Thyroid gland (tissue), 4 donors: ENCODE measurements at places on chromosomes 12 and 14. TPM values are rescaled to one million over a fixed set of nuclear protein-coding genes. Genes with fewer than 3 reads are reported as not detected.
A peak's percentile ranks its signal among the peaks of the same experiment; 100 is the strongest.

DNA sequence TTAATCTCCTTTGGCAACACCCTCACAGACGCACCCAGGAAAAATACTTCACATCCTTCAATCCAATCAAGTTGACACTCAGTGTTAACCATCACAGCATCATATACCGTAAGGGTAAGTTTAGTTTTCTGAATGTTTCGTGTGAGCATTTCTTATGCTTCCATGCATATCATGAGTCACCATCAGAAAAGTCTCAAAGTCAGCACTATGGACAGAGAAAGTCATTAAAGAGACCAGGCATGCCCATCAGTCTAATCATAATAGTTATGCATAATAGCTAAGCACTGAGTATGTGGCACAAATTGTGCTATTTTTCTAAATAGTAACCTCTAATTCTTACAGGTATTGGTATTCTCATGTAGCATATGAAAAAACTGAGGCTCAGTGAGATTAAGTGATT is 158.8 kb upstream of the PRMT8 start:
- H3K4me1 ChIP-seq = peaks cover 8% of the 10 kb centered on the region
- no peak overlapping the region for H3K4me3 ChIP-seq
- no peak overlapping the region for H3K27ac ChIP-seq

GRCh38 chr14:31961896-31962295 is 115.2 kb upstream of the ARHGAP5 start:
- H3K27ac ChIP-seq = no peak overlapping the region
- no peaks in the 10 kb centered on the region for H3K27me3 ChIP-seq
- no peaks in the 10 kb centered on the region for H3K4me1 ChIP-seq
- H3K36me3 ChIP-seq = no peaks in the 10 kb centered on the region

The KRT7 gene
- total RNA-seq = 566 TPM

- peak; percentile 37 for DNase-seq
These were observed 58.0 kb downstream of the OVCH1 start for GRCh38 chr12:29439506-29439905.

The NEDD1 gene
- total RNA-seq = 27.7 TPM

GRCh38 chr12:94133964-94134795 is 14.2 kb upstream of the PLXNC1 start:
- no peaks in the 10 kb centered on the region for H3K27me3 ChIP-seq
- no peaks in the 10 kb centered on the region for H3K4me1 ChIP-seq
- DNase-seq = no peak

The TMEM253 gene
- not detected for total RNA-seq

DNA sequence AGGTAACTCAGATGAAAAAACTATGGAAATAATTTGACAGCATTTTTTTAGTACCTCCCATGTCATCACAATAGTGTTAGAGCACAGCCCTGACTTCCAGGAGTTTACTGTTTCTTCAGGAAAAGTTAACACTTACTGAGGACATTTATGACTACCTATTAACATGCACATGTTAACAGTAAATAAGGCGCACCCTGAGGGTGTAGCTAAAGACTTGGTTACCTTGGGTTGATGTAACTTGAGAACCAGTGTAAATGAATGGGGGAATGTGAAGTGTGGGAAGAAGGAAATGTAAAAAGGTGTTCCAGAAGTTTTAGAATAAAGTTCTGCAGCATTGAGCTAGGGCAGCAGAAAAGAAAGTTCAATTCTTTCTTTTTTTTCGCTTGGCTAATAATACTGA is 366.2 kb downstream of the EGLN3 start:
- no peak for DNase-seq
- H3K27me3 ChIP-seq = no peaks in the 10 kb centered on the region
- H3K4me3 ChIP-seq = no peak overlapping the region
- H3K36me3 ChIP-seq = no peaks in the 10 kb centered on the region
- H3K27ac ChIP-seq = no peak overlapping the region

DNA sequence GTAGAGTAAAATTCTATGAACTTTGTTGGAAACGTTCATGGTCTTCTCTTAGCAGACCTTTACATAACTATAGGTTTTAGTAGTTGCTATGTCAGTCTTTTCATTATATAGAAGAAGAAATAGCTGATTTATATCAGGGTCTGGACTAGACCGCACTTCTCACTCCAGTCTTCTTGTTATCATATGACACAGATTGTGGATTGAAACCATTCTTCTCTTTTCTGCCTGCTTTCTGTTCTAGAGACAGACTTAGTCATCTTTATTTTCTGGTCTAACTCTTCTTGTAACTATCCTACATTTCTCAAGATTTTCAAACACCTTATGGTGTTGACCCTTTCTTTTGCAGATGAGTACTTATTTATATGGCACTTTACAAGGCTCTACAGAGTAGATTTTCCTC is 55.7 kb downstream of the PCNX1 start:
- H3K27ac ChIP-seq = no peak overlapping the region
- DNase-seq = no peak
- no peak overlapping the region for H3K4me3 ChIP-seq
- H3K27me3 ChIP-seq = no peaks in the 10 kb centered on the region

The ARHGDIB gene
- total RNA-seq = 62.9 TPM

- H3K27me3 ChIP-seq = no peaks in the 10 kb centered on the region
- no peak for DNase-seq
- no peak overlapping the region for H3K4me3 ChIP-seq
- no peaks in the 10 kb centered on the region for H3K4me1 ChIP-seq
- H3K36me3 ChIP-seq = no peaks in the 10 kb centered on the region
These were observed 24.6 kb downstream of the KERA start for GRCh38 chr12:91033251-91033650.

GRCh38 chr12:66594688-66595087 is 84.2 kb downstream of the GRIP1 start:
- no peaks in the 10 kb centered on the region for H3K36me3 ChIP-seq
- no peak overlapping the region for H3K27ac ChIP-seq
- H3K4me3 ChIP-seq = no peak overlapping the region

GRCh38 chr14:80872645-80873044 is 68.9 kb downstream of the CEP128 start:
- no peaks in the 10 kb centered on the region for H3K36me3 ChIP-seq
- H3K27ac ChIP-seq = no peak overlapping the region
- no peaks in the 10 kb centered on the region for H3K27me3 ChIP-seq
- H3K4me3 ChIP-seq = no peak overlapping the region
- DNase-seq = no peak

DNA sequence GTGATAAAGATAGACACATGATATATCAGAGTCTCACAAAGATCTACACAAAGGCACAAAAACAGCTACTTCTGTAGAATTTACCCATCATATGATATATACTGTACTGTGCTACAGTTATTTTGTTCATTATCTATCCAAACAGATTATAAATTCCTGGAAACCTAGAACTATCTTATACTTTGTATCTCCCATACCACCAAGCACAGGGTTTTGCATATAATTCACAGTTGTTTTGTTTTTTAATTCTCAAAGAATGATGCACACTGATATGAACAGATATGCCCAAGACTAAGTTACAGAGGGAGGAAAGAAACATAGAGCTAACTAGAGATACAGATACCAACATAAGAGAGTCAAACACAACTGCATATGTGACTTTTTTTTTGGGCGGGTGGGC is 3.4 kb downstream of the PRKAG1 start:
- no peak overlapping the region for H3K4me3 ChIP-seq
- no peaks in the 10 kb centered on the region for H3K27me3 ChIP-seq
- peaks cover 8% of the 10 kb centered on the region for H3K36me3 ChIP-seq
- no peak for DNase-seq
- H3K27ac ChIP-seq = no peak overlapping the region

GRCh38 chr14:29752221-29752923 is 175.3 kb downstream of the PRKD1 start:
- H3K27ac ChIP-seq = no peak overlapping the region
- no peaks in the 10 kb centered on the region for H3K36me3 ChIP-seq
- H3K27me3 ChIP-seq = no peaks in the 10 kb centered on the region
- no peaks in the 10 kb centered on the region for H3K4me1 ChIP-seq

DNA sequence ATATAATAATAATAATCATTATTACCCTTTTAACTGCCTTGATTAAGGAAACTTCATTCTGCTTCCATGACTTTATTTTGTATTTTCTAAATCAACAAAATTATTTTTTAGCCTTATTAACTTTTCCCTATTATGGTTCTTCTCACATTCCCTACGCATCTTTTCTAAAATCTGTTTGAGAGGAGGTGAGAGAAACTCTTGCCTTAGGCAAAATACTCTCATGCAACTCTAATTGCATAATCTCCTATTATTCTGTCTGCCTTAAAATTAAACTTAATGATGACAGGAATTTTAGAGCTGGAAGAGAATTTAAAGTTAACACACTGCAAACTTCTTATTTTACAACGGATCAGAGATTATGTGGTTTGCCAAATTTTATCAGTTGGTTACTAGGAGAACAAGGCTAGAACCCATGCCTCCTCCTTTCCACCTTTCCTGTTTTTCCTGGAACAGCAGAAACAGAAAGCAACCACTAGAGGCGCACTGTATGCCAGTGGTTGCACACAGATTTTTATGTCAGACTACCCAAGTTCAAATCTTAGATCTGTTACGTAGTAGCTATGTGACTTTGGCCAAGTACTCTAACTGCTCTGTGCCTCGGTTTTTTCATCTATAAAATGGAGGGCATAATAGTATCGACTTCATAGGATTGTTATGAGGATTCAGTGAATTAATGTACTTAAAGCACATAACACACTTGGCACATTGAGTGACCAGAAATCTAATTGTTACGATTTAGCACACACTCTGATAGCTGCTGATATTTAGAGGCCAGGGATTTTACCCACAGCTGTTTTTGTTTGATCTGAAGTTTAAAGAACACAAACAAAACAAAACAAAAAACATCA is 4.3 kb upstream of the BRMS1L start:
- no peaks in the 10 kb centered on the region for H3K4me1 ChIP-seq
- H3K27me3 ChIP-seq = no peaks in the 10 kb centered on the region
- H3K4me3 ChIP-seq = no peak overlapping the region
- no peaks in the 10 kb centered on the region for H3K36me3 ChIP-seq
- DNase-seq = no peak
- H3K27ac ChIP-seq = no peak overlapping the region

GRCh38 chr14:85895603-85896002 is 365.7 kb downstream of the FLRT2 start:
- DNase-seq = no peak
- no peaks in the 10 kb centered on the region for H3K27me3 ChIP-seq
- H3K36me3 ChIP-seq = no peaks in the 10 kb centered on the region
- H3K4me3 ChIP-seq = no peak overlapping the region
- no peaks in the 10 kb centered on the region for H3K4me1 ChIP-seq
- no peak overlapping the region for H3K27ac ChIP-seq

The NID2 gene
- 115 TPM for total RNA-seq

The GPR84 gene
- total RNA-seq = 0.39 TPM

The APOF gene
- not detected for total RNA-seq

The PMEL gene
- total RNA-seq = 5.8 TPM

The ABCD4 gene
- 61.2 TPM for total RNA-seq

- no peaks in the 10 kb centered on the region for H3K27me3 ChIP-seq
- no peaks in the 10 kb centered on the region for H3K36me3 ChIP-seq
- no peak overlapping the region for H3K4me3 ChIP-seq
- no peaks in the 10 kb centered on the region for H3K4me1 ChIP-seq
These were observed 5.5 kb downstream of the TAS2R19 start for GRCh38 chr12:11016937-11017336.

The PTPRR gene
- not detected for total RNA-seq

DNA sequence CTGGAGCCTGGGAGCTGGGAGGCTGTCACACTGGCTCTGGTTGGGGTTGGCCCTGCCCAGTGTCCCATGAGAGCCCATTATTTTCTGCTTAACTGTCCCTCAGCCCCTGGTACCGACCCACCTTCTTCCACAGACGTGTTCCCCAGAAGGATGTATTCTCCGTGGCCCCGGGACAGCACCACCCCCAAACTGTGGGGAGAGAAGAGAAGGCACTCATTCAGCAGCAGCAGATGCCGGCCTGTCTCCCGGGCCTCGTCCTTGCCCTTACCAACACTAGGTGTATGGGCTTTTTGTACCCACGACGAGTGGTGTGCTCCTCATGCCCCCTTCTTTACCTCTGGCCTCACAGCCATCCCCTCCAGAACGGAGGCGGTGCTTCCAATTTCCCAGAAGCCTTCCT is 38.1 kb downstream of the LRTM2 start:
- H3K4me1 ChIP-seq = no peaks in the 10 kb centered on the region
- H3K4me3 ChIP-seq = no peak overlapping the region
- DNase-seq = no peak
- no peaks in the 10 kb centered on the region for H3K27me3 ChIP-seq

- no peaks in the 10 kb centered on the region for H3K36me3 ChIP-seq
- H3K27ac ChIP-seq = no peak overlapping the region
- H3K4me1 ChIP-seq = no peaks in the 10 kb centered on the region
- DNase-seq = no peak
- no peak overlapping the region for H3K4me3 ChIP-seq
These were observed 411.0 kb upstream of the OR4E1 start for GRCh38 chr14:22084393-22085281.

DNA sequence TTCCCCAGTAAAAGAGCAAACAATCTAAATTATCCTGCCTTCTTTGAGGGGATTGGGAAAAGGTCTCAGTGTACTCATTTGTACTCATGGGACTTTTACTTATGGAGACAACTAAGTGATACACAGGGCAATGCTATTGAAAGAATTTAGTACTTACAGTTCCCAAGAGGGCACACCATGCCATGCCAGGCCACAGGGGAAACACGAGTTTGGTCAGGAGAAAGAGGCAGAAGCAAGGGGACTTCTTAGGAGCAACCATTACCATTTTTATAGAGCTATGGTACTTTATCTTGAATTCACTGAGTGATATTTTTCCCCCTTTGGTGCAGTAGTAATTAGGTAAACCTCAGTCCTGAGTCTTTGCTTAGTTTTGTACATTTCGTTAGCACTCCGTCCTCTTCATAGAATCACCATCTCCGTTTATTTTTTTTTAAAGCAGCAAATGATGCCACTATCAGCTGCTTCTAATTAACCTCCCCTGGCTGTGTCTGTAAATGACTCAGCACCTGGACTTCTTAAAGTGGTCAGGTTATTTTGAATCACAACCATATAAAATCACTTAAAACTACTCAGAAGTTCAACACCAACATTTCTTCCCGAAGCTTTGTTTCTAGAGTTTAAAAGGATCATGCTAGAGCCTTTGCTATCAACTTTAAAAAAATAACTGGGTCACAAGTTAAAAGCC is 5.9 kb upstream of the WASHC3 start:
- H3K4me1 ChIP-seq = no peaks in the 10 kb centered on the region
- DNase-seq = no peak
- H3K4me3 ChIP-seq = no peak overlapping the region
- H3K27me3 ChIP-seq = no peaks in the 10 kb centered on the region
- H3K36me3 ChIP-seq = no peaks in the 10 kb centered on the region

DNA sequence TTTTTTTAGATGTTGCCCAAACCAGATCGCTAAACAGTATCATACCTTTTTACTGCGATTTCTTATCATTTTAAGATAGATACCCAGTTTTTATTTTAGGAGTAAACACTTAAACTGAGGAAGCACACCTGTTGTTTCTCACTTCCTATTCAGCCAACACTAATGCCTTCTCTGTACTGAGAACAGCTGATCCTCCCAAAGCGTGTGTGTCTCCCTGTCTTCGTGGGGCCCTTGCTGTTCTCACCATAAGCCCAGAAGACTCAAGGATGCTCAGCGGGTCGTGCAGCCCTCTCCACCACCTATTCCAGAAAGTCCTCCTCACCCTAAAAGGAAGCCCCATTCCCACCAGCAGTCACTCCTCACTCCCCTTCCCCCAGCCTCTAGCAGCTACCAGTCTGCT is 14.8 kb downstream of the PPP2R5C start:
- no peak for DNase-seq
- H3K4me3 ChIP-seq = no peak overlapping the region
- H3K27ac ChIP-seq = no peak overlapping the region
- no peaks in the 10 kb centered on the region for H3K36me3 ChIP-seq
- no peaks in the 10 kb centered on the region for H3K27me3 ChIP-seq

GRCh38 chr12:127278351-127278750 is 988.6 kb upstream of the TMEM132C start:
- H3K27ac ChIP-seq = no peak overlapping the region
- H3K27me3 ChIP-seq = no peaks in the 10 kb centered on the region
- H3K4me3 ChIP-seq = no peak overlapping the region
- no peaks in the 10 kb centered on the region for H3K4me1 ChIP-seq
- DNase-seq = no peak
